ENCODE measurements at places on chromosomes 11 and 22.
A peak's percentile ranks its signal among the peaks of the same experiment; 100 is the strongest.

DNA sequence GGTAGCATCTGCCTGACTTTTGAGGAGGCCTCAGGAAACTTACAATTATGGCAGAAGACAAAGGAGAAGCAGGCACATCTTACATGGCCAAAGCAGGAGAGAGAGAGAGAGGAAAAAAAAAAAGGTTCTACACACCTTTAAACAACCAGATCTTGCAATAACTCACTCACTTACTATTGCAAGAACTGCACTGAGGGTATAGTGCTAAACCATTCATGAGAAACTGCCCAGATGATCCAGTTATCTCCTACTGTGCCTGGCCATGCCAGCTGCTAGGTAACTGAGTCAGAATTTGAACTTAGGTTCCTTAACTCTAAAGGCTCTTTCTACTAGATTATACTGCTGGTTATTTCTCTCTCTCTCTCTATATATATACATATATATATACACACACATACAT lies 7.3 kb downstream of the HORMAD2 start:
- DNase-seq, result no peak

DNA sequence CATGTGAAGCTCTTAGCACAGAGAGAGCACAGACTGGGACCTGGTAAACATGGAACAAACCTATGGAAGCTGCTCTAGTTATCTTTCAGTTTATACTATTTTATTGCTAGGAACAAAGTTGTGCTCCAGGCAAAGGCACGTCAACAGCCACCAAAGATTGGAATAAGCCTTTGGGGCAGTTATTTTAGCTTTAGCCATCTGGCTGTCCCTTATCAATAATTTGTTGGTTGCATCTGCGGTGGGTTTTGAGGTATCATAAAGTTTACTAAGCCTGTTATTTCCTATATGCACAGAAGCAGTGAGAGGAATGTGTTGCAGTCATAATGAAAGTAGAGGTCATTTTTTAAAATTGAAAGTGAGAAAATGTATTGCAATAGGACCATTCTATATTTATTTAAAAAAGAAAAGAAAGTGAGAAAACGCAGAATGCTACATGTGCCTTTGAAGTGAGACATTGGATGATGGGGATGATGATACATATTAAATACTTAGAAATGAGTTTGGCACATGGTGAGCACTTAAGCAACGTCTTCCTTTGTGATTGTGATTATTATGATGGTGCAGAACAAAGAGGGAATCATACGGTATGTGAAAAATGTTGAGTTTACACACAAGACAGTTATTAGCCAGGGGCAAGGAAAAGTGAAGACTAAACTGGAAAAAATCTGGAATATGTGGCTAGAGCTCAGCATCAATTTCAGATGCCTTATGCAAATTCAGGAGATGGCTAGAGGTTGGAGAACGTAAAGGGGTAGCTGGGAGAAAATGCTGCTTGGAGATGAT lies 58.3 kb downstream of the PRR5L start:
- no peak for DNase-seq

GRCh38 chr11:67024410-67024809 lies 1.5 kb downstream of the SYT12 start:
- DNase-seq, result peak; percentile 55

GRCh38 chr11:44949160-44950030 lies 1.3 kb downstream of the TP53I11 start:
- DNase-seq, result peak; percentile 27

DNA sequence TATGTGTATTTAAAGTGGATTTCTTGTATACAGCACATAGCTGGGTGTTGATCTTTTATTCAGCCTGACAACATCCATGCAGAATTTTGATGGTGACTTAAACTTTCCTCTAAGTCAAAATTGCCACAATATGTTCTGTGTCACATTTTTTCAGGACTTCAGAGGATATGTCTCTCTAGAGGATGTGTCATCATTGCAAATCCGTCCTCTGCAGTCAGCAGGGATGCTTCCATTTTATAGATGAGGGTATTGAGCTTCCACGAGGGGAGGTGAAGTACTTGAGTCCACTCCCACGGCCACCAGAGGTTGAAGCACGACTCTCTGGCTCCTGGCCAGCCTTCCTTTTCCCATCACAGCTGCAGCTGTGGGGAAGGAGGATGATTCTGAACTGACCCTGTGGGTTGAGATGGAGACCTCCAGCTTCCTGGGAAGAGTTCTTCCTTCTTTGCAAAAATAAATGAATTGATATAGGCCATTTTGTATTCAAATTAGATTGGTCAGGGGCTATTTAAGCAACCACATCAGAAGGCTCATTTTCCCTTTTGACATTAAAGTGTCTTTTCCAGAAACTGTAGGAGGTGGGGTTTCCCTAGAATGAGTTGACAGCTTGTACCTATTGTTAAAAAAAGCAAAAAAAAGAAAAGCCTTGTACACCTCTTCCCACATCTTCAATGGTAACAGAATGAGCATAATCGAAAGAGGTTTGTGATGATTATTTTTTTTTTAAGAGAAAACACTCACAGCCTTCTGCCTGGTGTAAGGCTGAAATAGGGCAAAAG lies 55.2 kb upstream of the MYEOV start:
- DNase-seq, result no peak

DNA sequence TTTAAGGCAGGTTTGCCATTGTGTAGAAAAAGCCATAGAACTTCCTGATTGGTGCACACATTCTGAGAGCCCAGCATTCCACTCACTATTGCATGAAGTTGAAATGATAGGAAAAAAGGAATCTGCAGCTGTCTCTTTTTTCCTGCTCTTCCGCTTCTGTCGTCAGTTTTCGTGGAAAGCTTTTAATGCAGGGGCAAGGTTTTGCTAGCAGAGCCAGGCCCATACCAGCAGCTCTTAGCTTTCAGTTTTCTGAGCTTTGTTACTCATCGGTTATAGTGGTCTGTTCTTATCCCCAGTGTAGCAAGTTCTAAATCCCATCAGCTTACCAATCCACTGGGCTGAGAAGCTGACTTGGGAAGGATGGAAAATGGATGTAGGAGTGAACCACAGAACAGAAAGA lies 162.9 kb upstream of the TTC12 start:
- no peak for DNase-seq

DNA sequence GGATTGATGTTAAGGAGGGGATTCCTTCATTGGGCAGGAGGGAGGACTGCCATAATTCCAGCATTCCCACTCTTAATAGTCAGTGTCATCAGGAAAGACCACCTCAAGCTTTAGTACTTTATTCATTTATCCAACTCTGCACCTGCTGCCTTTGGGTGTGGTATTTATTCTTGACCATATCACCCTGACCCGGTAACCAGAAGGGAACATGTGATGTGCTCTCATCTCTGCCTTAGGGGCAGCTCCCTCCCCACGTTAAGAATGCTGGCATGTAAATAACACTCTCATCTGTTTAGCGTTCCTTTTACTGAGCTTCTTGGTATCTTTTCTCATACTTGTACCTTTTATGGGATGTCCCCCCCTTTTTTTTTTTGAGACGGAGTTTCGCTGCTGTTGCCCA lies 7.7 kb downstream of the CAT start:
- DNase-seq, result no peak

DNA sequence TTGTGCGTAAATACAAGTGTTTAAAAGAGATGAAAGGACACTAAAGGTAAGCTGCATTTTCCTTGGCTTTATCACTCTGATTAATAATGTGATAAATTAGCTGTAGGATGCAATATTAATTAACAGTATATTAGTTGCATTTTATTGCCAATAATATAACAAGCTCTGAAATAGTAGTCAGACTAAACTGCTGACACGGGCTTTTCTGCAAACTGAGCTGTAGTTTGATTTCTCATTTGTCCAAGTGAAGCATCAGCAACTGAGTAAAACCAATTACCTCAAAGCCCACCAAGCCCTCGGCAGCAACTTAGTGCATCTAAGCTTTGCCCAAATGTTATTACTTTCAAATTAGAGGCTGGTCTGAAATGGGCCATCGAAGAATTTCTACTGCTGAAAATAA lies 33.5 kb downstream of the ARL14EP start:
- DNase-seq, result no peak
